Neural progenitor cell (in vitro differentiated cells): ENCODE measurements at places on chromosomes 12 and 14.

DNA sequence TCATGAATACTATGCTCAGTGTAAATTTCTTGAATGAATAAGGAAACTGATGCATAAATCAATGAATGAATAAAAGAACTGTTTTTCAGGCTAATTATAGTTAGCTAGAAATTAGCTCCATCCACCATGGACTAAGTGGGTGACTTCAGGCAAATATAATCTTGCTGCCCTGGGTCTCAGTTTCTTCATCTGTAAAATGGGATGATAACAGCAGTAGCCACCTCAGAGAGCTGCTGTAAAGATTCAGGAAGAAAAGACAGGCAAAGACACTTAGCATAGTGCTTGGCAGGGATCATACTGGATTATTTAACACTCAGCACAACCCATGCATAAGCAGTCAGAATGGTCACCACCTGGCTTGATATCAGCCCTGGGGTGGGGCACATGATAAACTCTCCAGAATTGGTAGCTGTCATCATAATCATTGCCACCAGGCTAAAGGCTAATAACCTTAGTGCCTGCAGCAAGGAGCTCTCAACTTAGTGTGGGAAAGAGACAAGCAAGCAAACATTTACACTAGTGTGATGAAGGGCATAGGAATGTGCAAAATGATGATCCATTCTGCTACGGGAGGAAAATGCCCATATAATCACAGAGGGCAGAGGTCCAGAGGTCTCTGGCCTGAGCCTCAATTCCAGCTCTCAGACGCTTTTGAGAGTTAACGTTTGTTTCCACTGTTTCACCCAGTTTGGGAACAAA, 234.7 kb upstream of the TBX3 start:
- no peak for DNase-seq

DNA sequence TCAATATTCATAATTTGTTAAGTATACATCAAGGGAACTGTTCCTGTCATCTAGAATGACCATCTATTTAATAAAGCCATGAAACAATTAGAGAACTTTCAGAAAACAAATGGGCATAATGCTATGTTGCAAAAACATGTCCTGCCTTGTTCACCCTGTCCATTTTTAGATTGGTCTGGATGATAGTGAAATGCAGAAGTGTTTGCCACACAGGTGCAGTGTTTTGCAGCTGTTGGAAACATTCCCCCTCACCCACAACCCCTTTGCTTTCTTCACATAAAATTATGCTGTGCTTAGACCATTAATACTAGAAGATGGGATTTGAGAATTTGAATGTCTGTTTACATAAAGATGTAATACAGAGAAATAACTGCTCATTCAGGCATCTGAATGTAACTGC, 36.5 kb downstream of the LEMD3 start:
- no peak for DNase-seq

DNA sequence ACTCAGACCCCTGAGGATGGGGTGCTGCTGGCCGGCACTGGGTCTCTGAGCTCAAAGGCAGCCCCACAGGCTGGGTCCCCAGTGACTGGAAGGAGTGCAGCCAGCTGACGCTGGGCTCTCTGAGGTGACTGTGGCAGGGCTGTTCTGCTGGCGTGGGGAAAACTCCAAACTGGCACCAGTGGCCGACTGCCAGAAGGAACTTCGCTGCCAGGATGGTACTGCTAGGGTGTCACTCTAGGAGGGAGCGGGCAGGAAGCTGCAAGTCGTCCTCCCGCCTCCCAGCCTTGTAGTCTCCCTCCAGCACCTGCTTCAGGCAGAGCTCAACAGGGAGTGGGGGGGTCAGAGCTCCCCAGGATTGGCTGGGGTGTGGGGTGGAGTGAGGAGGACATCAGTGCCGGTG, 41.3 kb downstream of the CDC42BPB start:
- no peak for DNase-seq

DNA sequence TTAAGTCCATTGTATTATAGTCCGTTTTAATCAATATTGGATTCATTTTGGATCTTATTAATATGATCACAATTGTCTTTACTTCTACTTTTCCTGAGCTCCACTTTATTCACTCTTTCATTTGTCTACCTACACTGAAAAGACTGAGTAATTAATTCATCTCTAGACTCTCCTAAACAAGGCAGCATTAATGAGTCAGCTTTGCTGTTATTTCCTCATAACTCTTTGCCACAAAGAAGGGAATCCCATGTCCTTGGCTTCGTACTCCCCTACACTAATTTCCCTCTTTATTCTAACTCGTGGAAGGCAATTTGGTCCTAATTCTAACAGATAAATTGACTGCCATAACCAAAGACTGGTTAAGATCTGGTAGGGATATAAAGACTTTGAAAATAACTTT, 91.9 kb downstream of the ARMH4 start:
- DNase-seq = no peak

DNA sequence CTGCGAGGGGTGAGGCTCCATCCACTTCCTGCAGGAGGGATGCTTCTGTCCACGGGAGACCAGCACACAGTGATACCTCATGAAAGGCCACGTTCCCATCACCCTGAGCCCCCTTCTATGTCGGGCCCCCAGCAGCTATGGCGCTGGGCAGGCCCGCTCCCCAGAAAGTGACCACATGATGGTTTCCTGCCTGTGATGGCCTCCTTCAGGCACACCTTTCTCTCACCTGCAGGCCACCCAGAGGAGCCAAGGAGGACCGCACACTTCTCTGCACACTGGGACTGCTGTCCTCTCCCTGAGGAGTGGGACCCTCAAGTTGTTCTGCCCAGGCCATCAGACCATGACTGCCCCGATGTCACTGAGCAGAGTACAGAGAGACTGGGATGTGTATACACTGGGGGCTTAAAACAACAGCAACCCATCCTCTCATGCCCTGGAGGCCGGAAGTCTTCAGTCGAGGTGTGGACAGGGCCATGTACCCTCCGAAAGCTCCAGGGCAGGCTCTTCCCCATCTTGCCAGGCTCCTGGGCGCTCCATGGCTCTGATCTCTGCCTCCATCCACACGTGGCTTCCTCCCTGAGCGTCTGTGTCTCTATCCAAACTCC, 158.9 kb downstream of the PIWIL1 start:
- DNase-seq = no peak

GRCh38 chr14:81485372-81485771, 48.3 kb downstream of the SEL1L start:
- no peak for DNase-seq

- no peak for DNase-seq
Measured at GRCh38 chr14:66443785-66444184, 42.4 kb upstream of the CCDC196 start.

DNA sequence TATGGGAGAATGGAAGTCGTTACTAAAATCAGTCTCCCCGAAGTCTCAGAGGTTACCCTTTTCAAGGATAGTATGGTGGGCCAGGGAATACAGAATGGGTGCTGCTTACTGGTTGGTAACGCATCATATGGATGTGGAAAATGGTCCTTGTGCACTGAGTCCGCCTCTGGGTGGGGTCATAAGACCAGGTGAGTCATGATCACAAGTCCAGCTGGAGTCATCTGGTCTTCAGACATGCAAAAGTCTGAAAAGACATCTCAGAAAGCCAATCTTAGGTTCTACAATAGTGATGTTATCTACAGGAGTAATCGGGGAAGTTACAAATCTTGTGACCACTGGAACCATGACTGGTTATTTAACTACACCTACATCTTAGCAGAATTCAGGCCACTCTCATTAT, 71.9 kb upstream of the TCL1B start:
- DNase-seq = no peak

- DNase-seq = peak; percentile 20
Measured at GRCh38 chr14:76564471-76565422, 188.8 kb downstream of the ESRRB start.

DNA sequence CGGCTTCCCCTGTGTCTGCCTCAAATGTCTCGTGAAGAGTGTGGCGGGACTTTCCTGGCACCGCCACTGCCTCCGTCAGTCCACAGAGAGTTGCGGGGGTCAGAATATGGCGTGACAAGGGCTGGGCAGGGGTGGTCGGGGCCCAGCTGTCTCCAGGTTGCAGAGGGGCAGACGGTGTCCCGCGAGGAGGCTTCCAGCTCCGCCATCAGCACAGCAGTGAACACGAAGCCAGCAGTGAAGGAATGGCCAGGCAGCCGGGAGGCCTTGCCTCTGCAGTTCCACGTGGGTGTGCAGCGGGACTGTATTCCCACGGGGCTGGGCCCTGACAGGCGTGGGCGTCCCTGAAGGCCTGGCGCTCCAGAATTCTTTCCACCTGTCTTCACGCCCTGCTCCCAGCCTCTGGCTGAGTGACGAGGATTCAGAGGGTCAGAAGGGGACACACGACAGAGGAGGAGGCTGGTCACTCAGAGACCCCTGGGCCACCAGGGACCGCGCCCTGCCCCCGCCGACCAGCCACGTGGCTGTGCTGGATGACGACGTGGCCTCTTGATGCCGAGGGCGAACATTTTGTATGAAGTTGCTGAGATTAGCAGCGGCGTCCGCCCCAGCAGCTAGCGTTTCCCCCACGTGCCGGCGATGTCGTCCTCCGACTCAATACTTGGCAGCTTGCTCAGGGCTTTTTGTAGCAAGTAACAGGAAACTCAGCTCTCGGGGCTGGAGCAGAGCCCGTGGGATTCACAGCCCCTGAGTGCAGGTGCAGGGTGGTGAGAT, 25.0 kb upstream of the GALNT9 start:
- no peak for DNase-seq

GRCh38 chr12:104152685-104153241, 14.8 kb upstream of the NFYB start:
- DNase-seq = no peak

- DNase-seq = no peak
Measured at GRCh38 chr14:97046967-97047366, 249.8 kb downstream of the VRK1 start.

GRCh38 chr14:95585953-95586620, 51.2 kb downstream of the GLRX5 start:
- no peak for DNase-seq

- DNase-seq = no peak
Measured at GRCh38 chr12:102726686-102727085, 190.4 kb downstream of the PAH start.

GRCh38 chr12:46145881-46146280, 123.0 kb downstream of the SLC38A1 start:
- DNase-seq = no peak

- DNase-seq = no peak
Measured at GRCh38 chr14:63438065-63438757, 105.0 kb downstream of the PPP2R5E start.

- DNase-seq = no peak
Measured at GRCh38 chr14:93974833-93975232, 1.5 kb downstream of the ASB2 start.

GRCh38 chr12:60391051-60391450, 795.2 kb downstream of the SLC16A7 start:
- no peak for DNase-seq

- no peak for DNase-seq
Measured at GRCh38 chr14:103753774-103754173, 38.2 kb downstream of the ZFYVE21 start.

DNA sequence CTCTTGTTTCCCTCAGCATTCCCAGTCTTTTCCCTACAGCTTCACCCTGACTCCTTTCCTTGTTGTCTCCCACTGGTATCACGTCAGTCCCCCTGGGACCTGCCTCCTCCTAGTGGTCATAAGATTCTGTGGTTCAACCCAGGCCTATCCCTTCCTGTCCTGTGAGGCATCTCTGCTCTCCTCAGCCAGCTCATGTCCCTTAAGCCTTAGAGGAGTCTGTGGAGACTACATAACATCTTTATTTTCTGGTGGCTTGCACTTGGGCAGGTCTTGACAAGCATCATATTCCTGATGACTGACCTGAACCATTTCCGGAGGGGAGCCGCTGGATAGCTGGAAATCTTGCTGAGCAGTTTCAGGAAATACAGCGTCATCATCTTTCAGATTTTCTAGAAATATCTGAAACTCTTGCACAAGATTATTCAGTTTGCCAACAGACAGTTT, 688 bp downstream of the C12orf71 start:
- peak; percentile 21 for DNase-seq

GRCh38 chr14:68691031-68691791, 101.7 kb downstream of the ZFP36L1 start:
- DNase-seq = peak; percentile 93

DNA sequence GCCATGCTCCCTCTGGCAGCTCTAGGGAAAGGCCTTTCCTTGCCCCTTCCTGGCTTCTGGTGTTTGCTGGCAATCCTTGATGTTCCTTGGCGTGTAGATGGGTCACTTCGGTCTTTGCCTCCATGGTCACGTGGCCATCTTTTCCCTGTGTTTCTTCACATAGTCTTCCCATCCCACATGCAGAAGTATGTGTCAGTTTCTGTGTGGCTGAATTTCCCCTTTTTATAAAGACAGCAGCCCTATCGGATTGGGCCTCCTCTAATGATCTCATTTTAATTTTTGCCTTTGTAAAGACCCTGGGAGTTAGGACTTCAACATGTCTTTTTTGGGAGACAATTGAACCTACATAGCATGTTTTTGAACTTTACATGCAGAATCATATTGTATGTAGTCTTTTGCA, 107.2 kb upstream of the FGD4 start:
- no peak for DNase-seq

- no peak for DNase-seq
Measured at GRCh38 chr14:103836976-103837725, 10.2 kb downstream of the PPP1R13B start.

- DNase-seq = no peak
Measured at GRCh38 chr14:89678768-89679167, 261.7 kb upstream of the FOXN3 start.

DNA sequence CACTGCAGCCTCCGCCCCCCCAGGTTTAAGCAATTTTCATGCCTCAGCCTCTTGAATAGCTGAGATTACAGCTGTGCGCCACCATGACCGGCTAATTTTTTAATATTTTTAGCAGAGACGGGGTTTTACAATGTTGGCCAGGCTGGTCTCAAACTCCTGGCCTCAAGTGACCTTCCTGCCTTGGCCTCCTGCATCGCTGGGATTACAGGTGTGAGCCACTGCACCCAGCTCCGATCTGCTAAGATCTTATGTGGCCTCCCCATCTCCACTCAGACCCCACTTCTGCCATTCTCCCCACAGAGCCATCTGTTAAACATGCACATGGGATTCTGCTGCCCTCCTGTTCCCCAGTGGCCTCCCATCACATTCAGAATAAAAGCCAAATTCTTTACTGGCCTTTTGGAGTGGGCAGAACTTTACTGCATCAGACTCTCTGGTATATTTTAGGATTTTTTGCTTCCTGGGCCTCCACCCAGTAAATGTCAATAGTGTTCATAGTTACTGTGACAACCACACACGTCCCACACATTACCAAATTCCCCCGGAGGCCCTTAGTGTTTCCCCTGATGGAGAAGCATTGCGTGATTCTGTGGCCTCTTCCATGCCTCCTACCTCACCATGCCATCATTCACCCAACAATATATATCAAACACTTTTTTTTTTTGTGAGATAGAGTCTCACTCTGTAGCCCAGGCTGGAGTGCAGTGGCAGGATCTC, 96.3 kb downstream of the PTPN11 start:
- DNase-seq = no peak

DNA sequence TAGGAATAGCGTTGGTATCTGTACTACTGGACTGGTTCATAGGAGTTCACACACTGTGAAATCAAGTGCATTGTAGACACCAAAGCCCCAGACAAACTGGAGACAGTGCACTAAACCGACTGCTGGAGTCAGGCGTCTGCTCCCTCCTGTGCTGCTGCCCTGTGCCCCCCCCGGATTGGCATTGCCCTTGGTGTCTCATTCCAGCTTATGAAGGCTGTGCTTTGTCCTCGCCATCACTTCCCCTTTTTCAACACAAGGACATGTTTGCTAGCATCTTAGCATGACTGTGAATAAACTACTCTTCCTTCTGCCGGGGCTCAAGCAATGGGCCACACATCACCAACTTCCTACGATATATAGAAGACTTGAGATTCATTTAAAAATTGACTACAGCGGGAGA, 84.0 kb downstream of the TMCC3 start:
- no peak for DNase-seq

GRCh38 chr12:131600160-131600532, 110.7 kb upstream of the SFSWAP start:
- DNase-seq = no peak

GRCh38 chr12:88946372-88946997, 366.2 kb upstream of the KITLG start:
- no peak for DNase-seq
